Activated CD4-positive, alpha-beta T cell treated with anti-CD3 and anti-CD28 coated beads, Interleukin-2, amount 10 ng/mL, durations not matched to agents 7 days and 5 days (primary cell): ENCODE measurements at places on chromosomes 3 and 15. TPM values are rescaled to one million over a fixed set of nuclear protein-coding genes. Genes with fewer than 3 reads are reported as not detected.

GRCh38 chr3:78312851-78313250 is 1273.0 kb downstream of the ROBO2 start:
- no peaks in the 10 kb centered on the region for H3K27me3 ChIP-seq
- DNase-seq = no peak
- H3K27ac ChIP-seq = no peak overlapping the region
- no peaks in the 10 kb centered on the region for H3K36me3 ChIP-seq

DNA sequence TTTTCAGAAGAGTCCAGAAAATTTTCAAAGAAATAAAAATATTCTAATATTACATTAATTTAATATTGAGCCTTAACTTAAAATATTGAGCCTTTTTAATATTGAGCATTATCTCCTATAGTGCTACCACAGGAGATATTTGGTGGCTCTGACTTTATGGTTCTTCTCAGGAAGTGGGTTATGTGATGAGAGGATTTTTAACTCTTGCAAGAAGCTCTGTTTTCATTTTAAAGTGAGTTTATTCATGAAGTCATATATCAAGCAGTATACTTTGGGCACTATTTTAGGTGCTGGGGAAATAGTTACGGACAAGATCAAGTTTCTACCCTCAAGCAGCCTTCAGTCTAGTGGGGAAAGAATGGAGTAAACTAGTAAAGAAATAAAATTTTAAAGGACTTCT is 13.4 kb upstream of the MBNL1 start:
- H3K4me1 ChIP-seq = peaks cover 81% of the 10 kb centered on the region
- H3K4me3 ChIP-seq = peak overlapping the region; percentile 47
- no peaks in the 10 kb centered on the region for H3K27me3 ChIP-seq
- H3K36me3 ChIP-seq = peaks cover 60% of the 10 kb centered on the region

DNA sequence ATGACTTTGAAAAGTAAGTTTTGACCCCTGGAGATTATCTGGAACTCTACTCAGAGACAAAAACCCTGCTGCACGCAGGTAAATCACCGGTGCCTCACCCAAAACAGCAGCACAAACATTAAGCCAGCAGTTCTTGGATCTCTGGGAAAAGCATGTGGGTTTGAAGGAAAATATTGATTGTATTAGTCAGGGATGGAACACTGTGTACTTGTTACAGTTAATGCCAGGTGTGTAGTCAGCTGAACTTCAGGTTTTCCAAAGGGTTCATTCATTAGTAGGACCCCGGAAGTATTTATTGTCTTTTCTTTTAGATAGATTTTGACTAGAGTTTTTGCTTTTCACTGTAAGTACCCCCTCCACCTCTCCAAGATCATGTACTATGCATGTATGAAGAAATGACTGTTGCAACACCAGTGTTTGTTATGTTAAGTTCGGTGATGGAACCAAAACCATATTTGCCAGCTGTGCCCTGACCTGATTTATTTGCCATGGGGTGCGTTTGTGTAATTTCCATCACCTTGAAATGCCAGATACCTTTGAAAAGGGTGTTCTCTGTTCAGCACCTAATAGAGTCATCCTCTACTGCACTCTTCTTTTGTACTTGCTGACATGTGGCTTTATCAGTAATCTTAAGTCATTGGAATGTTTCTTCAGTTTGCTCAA is 14.5 kb downstream of the ARHGEF26 start:
- no peaks in the 10 kb centered on the region for H3K36me3 ChIP-seq
- DNase-seq = no peak
- no peak overlapping the region for H3K4me3 ChIP-seq

GRCh38 chr15:83327041-83327440 is 42.6 kb upstream of the BNC1 start:
- H3K27ac ChIP-seq = no peak overlapping the region
- no peaks in the 10 kb centered on the region for H3K36me3 ChIP-seq
- DNase-seq = no peak
- H3K27me3 ChIP-seq = no peaks in the 10 kb centered on the region
- H3K4me1 ChIP-seq = no peaks in the 10 kb centered on the region

DNA sequence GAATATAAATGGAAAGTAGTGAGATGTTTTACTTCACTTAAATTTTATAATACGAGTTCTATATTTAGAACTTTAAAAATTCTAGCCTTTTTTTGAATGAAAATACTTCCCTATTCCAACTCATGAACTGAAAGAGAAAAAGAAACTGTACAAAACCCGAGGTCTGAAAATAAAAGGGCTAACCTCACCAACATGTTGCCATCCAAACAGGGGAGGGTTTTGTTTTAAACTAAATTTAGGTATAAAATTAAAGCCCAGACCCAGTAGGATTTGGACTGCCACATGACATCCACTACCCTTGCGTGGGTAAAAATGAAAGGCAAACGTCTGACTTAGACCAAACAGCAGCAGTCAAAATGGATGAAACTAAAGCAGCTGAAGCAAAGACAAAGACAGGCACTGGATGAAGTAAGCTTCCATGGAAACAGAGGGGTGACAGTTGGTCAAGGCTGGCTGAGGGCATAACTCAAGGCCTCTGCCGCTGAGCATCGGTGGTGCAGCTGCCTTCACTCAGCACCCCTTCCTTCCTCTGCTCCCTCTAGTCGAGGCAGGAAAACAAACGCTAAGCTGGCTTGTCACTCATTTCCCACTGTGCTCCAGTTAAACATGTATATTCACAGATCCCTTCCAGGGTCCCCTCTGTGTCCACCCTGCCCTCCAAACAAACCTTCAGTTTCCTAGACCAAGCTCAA is 58.1 kb downstream of the TM4SF4 start:
- H3K4me3 ChIP-seq = no peak overlapping the region
- no peaks in the 10 kb centered on the region for H3K36me3 ChIP-seq
- peaks cover 5% of the 10 kb centered on the region for H3K27me3 ChIP-seq
- peaks cover 8% of the 10 kb centered on the region for H3K4me1 ChIP-seq

GRCh38 chr3:41684797-41685735 is 276.8 kb downstream of the ULK4 start:
- no peak overlapping the region for H3K4me3 ChIP-seq
- H3K27ac ChIP-seq = no peak overlapping the region

DNA sequence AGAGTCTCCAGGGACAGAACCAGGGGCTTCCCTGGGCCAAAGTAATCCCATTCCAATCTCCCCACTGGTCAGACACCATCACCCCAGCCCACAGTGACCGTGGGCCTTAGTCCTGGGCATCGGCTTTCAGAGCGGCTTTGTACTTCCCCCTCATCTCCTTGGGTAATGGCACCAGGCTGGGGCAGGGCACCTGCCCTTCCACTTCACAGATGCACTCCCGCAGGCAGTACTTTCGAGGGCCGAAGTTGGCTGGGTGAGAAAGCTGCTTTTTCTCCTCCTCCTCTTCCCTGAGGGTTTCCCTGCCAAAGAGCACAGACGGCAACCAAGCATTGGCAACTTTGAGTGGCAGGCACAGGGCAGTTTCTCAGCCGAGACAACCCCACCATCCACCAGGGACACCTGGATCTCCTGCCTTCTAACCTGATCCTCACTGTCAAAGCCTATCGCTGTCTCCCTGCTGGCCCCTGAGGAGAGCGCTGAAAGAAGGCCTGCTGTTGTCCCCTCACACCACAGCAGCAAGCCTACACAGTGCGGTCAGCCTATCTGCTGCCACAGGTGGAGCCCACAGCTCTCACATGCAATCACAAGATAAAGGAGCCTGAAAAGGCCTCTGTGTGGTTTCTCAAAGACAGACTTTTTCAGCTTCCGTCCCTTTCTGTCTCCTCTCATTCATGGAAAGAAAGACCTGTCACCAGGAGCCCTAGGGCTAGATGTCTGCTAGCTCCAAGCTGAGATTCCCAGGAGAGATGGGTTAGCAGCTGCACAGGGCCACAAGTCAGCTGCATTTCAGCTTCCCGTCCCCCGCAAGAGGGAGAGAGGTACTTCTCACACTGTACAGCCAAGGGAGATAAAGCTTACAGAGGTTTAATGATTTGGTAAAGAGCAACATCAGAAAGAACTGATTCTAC is 12.5 kb downstream of the MRPS25 start:
- no peaks in the 10 kb centered on the region for H3K27me3 ChIP-seq
- H3K36me3 ChIP-seq = peaks cover 49% of the 10 kb centered on the region
- H3K27ac ChIP-seq = no peak overlapping the region
- H3K4me1 ChIP-seq = peaks cover 39% of the 10 kb centered on the region
- no peak for DNase-seq

- no peak for DNase-seq
- no peak overlapping the region for H3K4me3 ChIP-seq
- H3K27me3 ChIP-seq = no peaks in the 10 kb centered on the region
Measured at GRCh38 chr3:65178703-65179102, 490.9 kb upstream of the ADAMTS9 start.

DNA sequence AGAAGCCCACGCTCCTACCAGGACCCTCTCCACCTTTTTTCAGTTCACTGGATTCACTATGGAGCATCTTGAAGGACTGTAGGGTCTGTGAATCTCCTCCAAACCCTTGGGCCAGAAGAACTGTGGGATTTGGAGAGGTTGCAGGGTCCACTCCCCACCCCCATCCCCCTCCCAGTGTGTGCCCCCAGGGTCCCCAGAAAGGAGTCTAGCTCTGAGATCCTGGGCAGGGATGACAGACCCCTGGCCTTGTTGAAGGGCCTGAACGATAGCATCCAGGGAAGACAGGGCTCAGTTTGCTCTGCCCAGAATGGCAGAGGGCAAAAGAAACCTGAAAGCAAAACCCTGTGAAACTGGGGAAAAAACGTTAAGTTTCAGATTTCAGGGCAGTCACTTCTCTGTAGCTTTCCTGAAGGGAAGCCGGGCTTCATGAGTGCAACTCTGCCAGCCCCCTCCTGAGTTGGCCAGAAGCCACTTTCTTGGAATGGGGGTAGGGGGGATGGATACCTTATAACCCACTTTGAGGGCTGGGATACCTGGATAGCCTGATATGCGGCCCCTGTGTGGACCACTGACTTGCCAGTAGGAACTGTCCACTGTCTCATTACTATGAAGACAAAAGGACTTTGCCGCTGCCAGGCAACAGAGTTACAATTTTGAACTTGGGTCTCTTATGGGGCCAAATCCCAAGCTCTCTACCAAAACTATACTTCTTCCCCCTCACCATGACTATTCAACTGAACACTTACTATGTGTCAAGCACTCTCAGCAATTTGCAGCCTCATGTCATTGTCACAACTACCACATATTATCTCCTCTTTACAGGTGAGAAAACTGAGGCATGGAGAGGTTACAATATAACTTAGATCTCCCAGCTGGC is 1.6 kb upstream of the CISH start:
- DNase-seq = no peak
- H3K4me1 ChIP-seq = peaks cover 31% of the 10 kb centered on the region
- peaks cover 58% of the 10 kb centered on the region for H3K36me3 ChIP-seq
- H3K27me3 ChIP-seq = no peaks in the 10 kb centered on the region

- H3K27ac ChIP-seq = no peak overlapping the region
- no peaks in the 10 kb centered on the region for H3K4me1 ChIP-seq
- H3K27me3 ChIP-seq = no peaks in the 10 kb centered on the region
- no peak overlapping the region for H3K4me3 ChIP-seq
- no peaks in the 10 kb centered on the region for H3K36me3 ChIP-seq
Measured at GRCh38 chr3:81839504-81840094, 78.2 kb upstream of the GBE1 start.

GRCh38 chr15:61367953-61368352 is 138.9 kb upstream of the RORA start:
- no peak for DNase-seq
- no peak overlapping the region for H3K27ac ChIP-seq
- peaks cover 2% of the 10 kb centered on the region for H3K27me3 ChIP-seq
- H3K4me1 ChIP-seq = no peaks in the 10 kb centered on the region
- H3K4me3 ChIP-seq = no peak overlapping the region

DNA sequence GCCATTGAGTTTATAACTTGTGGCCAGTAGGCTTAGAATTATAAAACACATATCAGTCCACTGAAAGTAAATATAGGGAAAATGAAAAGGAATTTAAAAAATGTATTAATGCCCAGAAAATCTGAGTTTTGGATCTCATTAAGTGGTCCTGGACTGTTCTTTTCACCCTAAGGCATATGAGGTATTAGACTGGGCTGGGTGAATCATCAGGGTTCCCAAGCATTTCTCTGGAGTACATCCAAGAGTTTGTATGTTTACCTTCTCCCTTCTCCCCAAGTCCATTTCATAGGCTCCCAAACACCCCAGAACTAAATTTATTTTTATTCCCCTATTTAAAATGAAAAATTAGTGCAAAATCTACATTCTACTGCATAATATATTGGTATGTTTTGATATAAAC is 31.9 kb upstream of the SPTSSB start:
- H3K27ac ChIP-seq = no peak overlapping the region
- peaks cover 15% of the 10 kb centered on the region for H3K4me1 ChIP-seq
- H3K36me3 ChIP-seq = no peaks in the 10 kb centered on the region

- no peak for DNase-seq
- H3K27ac ChIP-seq = no peak overlapping the region
- peaks cover 42% of the 10 kb centered on the region for H3K36me3 ChIP-seq
- no peak overlapping the region for H3K4me3 ChIP-seq
- H3K4me1 ChIP-seq = no peaks in the 10 kb centered on the region
Measured at GRCh38 chr3:132461544-132461943, 44.2 kb downstream of the DNAJC13 start.

- H3K27me3 ChIP-seq = peaks cover 6% of the 10 kb centered on the region
- H3K36me3 ChIP-seq = no peaks in the 10 kb centered on the region
- H3K27ac ChIP-seq = no peak overlapping the region
- no peak overlapping the region for H3K4me3 ChIP-seq
- no peaks in the 10 kb centered on the region for H3K4me1 ChIP-seq
Measured at GRCh38 chr3:24242012-24242698, 252.5 kb downstream of the THRB start.

GRCh38 chr3:112253301-112253971 is 40.6 kb downstream of the SLC9C1 start:
- peaks cover 9% of the 10 kb centered on the region for H3K27me3 ChIP-seq
- no peaks in the 10 kb centered on the region for H3K36me3 ChIP-seq
- DNase-seq = no peak

- no peaks in the 10 kb centered on the region for H3K27me3 ChIP-seq
- DNase-seq = no peak
- H3K36me3 ChIP-seq = no peaks in the 10 kb centered on the region
- H3K27ac ChIP-seq = no peak overlapping the region
- no peak overlapping the region for H3K4me3 ChIP-seq
- H3K4me1 ChIP-seq = no peaks in the 10 kb centered on the region
Measured at GRCh38 chr3:28553175-28553574, 204.6 kb upstream of the AZI2 start.

GRCh38 chr3:188890572-188891270 is 281.1 kb upstream of the TPRG1 start:
- H3K27me3 ChIP-seq = no peaks in the 10 kb centered on the region
- no peak for DNase-seq
- no peak overlapping the region for H3K4me3 ChIP-seq
- no peaks in the 10 kb centered on the region for H3K4me1 ChIP-seq
- peaks cover 5% of the 10 kb centered on the region for H3K36me3 ChIP-seq

GRCh38 chr3:168342946-168343850 is 247.5 kb upstream of the GOLIM4 start:
- no peak for DNase-seq
- no peak overlapping the region for H3K27ac ChIP-seq
- H3K36me3 ChIP-seq = no peaks in the 10 kb centered on the region

GRCh38 chr15:84671211-84671610 is 13.2 kb upstream of the NMB start:
- peaks cover 11% of the 10 kb centered on the region for H3K4me1 ChIP-seq
- no peaks in the 10 kb centered on the region for H3K27me3 ChIP-seq
- no peak for DNase-seq
- no peak overlapping the region for H3K4me3 ChIP-seq

COL6A5 gene
- total RNA-seq = not detected

ISLR gene
- not detected for total RNA-seq

WDR72 gene
- total RNA-seq = not detected

ISG20 gene
- total RNA-seq = 236 TPM

GREM1 gene
- total RNA-seq = not detected

SCG3 gene
- not detected for total RNA-seq

FAM43A gene
- 0.69 TPM for total RNA-seq

CIB2 gene
- 0.55 TPM for total RNA-seq

EIF3J gene
- 94.9 TPM for total RNA-seq

SST gene
- not detected for total RNA-seq

MAN2C1 gene
- 205 TPM for total RNA-seq
